ENCODE measurements at places on chromosomes 3 and 15. TPM values are rescaled to one million over a fixed set of nuclear protein-coding genes. Genes with fewer than 3 reads are reported as not detected.

CORO2B gene
- total RNA-seq, result 22.6 TPM

SATB1 gene
- total RNA-seq, result 10.6 TPM

GAP43 gene
- total RNA-seq, result 2.3 TPM

DUOXA2 gene
- not detected for total RNA-seq

PCBP4 gene
- total RNA-seq, result 50.8 TPM

COL6A6 gene
- not detected for total RNA-seq

STAC gene
- total RNA-seq, result not detected

CD276 gene
- total RNA-seq, result 147 TPM

TMEM207 gene
- not detected for total RNA-seq

FHIT gene
- total RNA-seq, result 1.6 TPM

CAMP gene
- total RNA-seq, result not detected

SEMA5B gene
- 1.3 TPM for total RNA-seq

CCRL2 gene
- not detected for total RNA-seq

MKRN3 gene
- total RNA-seq, result not detected

ALDH1A2 gene
- total RNA-seq, result 0.78 TPM

PIGX gene
- 26.6 TPM for total RNA-seq

SAMMSON gene
- not detected for total RNA-seq

BCHE gene
- 1.4 TPM for total RNA-seq

C3orf20 gene
- not detected for total RNA-seq

BFSP2 gene
- total RNA-seq, result not detected

AGBL1 gene
- not detected for total RNA-seq

GCNT3 gene
- total RNA-seq, result 0.76 TPM

FLNB gene
- 77.9 TPM for total RNA-seq

GPR176 gene
- 22.0 TPM for total RNA-seq
